ENCODE measurements at places on chromosomes 5 and 9. TPM values are rescaled to one million over a fixed set of nuclear protein-coding genes. Genes with fewer than 3 reads are reported as not detected.

GRCh38 chr5:35470866-35471265 lies 146.8 kb upstream of the SPEF2 start:
- DNase-seq: no peak

DNA sequence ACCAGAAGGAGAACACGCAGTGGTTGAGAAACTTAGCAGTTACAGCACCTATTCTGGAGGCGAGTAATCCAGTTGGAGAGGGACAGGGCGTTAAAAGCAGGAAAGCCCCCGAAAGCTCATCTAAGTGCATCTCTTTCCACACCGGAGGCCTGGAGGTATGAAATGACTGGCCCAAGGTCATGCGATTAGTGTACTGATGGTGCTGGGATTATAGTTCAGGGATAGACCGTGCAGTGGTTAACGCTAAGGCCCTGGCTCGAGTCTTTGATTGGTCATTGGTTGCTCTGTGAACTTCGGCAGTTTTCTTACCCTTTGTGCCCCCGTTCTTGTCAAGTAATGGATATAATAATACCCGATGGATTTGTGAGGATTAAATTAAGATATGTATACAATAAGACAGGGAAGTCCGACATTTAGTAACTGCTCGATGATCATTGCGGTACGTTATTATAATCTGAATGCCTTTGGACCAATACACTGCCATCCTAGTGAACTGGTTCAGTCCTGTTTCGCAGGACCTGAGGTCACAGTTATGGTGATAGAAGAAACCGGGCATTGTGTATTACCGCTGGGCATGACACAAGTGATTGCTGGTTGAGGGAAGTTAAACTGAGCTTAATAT lies 960 bp downstream of the CANX start:
- no peak for DNase-seq

- no peak for DNase-seq
Observed at GRCh38 chr9:128846680-128847030, 17.1 kb upstream of the SPOUT1 start.

DNA sequence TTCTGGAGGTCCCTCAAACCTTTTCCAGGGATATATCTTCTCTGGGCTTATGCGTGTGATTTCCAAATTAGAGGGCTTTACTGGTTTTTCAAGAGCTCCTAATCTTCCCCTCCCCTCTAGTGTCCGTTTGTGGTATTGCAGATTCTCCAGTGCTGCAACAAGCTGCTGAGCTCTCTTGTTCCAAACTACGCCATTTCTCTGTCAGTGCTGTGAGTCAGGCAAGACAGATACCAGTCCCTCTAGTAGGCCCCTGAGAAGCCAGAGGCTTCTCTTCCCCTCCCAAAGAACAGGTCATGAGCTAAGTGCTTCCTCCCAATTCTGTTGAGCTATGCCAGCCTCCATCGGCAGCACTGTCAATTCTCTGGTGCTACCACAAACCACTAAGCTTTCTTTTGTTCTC lies 149.5 kb downstream of the FANCC start:
- DNase-seq: no peak

- DNase-seq: no peak
Observed at GRCh38 chr5:77869116-77869798, 93.1 kb upstream of the TBCA start.

Gene KCNIP1
- 2.4 TPM for polyA plus RNA-seq

Gene ZFP37
- 3.3 TPM for polyA plus RNA-seq

DNA sequence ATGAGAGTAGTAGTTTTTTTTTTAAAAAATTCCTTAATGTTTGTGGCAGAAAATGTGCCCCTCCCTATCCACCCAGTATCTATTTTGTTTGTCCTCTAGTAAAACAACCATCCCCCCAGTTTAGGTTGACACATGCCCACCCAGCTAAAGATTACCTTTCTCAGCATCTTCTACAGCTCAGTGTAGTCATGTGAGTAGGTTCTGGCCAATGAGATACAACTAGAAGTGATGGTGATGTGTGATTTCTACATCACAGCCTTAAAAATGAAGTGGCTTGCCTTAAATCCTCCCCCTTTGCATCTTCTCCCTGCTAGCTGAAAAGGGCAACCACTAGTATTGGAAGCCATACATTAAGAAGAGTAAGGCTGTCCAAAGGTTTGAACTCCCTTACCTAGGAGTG lies 14.9 kb downstream of the CHD1 start:
- no peak for DNase-seq

GRCh38 chr9:107730666-107731065 lies 241.1 kb upstream of the KLF4 start:
- no peak for DNase-seq

Gene PCDHGA2
- polyA plus RNA-seq: 2.1 TPM

DNA sequence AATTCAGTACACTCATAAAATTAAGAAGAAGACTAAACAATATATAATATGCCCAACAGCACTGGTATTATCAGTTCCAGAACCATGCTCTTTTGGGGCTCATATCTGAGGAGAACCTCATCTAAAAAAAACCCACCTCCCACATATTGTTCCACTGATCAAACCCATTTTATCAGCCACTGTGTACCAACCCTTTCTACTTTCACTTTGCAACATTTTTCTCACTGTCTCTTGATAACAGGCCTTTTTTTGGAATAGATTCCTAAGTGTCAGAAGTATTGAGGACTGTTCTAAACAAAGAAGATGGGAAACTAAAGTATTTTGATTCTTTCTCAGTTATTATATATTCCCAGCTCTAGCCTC lies 173.2 kb downstream of the GABRB2 start:
- DNase-seq: no peak

Gene HABP4
- polyA plus RNA-seq: 11.9 TPM

Gene GRIA1
- 1.0 TPM for polyA plus RNA-seq
